ENCODE measurements at places on chromosomes 1 and 21.

DNA sequence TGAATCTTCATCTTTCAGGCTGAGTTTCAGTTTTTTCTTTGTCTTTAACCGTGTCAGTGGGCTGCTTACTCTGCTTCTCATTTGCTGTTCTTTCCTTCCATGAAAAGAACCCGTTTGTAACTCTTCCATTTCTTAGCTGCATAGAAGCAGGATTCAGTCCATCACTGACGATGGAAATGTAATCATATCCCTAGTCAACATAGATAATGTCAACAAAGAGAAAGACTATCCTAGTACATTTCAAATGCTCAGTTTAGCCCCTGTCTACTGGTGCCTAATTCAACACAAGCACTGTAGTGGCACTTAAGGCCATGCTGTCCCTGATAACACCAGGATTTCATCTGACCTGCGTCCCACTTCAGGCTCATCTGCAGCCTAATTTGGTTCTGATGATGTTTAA is 376 bp downstream of the GBP1 start:
- DNase-seq = no peak

DNA sequence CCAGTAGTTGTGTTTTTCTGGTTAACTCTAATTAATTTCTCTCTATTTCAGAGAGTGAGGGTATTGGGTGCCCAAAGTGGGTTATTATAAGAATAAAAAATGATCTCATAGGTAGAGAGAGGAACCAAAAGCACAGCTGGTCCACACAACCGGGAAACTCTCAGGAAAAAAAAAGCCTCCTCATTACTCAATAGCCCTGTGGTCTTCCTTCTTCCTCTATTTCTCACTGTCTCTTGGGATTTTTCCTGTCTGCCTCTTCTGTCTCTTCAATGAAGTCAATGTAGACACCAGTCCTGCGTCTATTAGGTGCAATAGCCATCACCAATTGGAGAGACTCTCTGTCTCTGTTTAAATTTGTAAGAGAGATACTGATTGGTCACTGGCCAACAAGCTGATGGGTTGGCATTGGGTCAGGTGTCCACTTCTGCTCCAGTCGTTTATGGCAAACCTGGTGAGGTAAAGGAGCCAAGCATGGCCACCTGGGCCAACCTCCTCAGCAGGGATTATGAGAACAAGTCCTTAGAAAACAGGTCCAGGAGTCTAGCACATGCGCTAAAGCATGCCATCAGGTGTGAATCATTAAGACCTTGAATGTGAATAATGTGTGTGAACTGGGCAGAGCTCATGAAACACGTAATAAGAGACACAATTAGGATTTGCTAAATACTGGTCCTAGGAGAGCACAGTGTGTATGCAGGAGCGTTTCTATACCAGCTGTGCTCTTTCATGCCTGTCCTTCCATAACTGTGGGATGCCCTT is 443.0 kb upstream of the RUNX1 start:
- no peak for DNase-seq

- DNase-seq = no peak
Measured at GRCh38 chr1:209749670-209750323, 6.1 kb upstream of the TRAF3IP3 start.

DNA sequence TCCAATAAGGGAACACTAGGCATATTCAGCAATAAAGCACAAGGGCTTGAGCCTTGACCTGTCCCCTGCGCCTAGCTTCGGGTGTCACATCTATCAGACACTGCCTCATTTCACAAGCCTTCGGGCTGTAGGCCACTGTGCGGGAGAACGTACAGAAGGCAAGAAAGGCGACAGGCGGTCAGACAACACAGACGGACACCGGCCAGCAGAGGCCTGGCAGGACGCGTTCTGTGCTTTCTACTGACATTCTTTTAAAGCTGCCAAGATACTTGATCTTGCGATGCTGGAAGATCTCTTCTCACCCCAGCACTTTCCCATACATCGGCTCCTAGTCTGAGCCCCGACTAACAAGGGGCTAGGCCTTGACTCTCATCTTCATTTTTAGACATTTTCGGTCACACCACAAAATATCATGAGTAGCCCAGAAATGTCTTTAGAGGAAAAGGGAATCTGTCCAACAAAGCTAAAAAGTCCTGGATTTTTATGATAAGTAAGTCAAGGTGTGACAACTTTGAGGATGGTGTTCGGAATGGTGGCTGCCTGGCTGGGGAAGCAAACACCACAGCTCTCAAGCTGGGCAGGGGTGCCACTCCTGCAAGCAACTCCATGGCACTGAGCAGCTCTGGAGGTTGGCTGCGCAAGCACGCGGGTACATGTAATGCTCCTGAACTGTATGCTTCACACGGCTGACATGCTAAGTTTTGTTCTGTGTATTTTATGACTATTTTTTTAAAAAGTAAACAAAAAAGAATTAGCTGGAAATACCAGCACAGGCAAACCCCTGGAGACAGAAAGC is 18.7 kb downstream of the RIPK4 start:
- no peak for DNase-seq

GRCh38 chr1:228548788-228549187 is 61.6 kb downstream of the RNF187 start:
- DNase-seq = no peak

GRCh38 chr1:113247782-113248181 is 142.5 kb upstream of the MAGI3 start:
- no peak for DNase-seq

DNA sequence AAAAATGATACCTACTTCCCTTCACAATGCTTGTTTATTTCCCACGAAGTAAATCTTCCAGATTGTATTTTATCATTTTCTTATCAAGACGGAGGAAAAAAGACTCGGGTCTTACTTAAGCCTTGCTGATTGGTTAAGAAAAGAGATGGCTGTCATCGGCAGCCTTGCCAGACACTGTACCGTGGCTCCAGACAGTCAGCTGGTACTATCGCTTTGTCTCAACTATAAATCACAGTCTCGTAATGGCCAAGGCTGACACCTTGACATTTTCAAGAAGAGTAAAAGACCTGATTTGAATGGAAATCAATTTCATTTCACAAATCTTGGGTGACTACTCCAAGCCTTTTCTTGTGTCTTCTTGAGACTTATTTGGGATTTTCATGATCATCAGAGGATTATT is 868.0 kb downstream of the USP25 start:
- DNase-seq = no peak

- no peak for DNase-seq
Measured at GRCh38 chr1:90795431-90795830, 78.3 kb upstream of the BARHL2 start.
